Mesenchymal stem cell (in vitro differentiated cells and primary cell): ENCODE measurements at places on chromosomes 2 and 18.
A peak's percentile ranks its signal among the peaks of the same experiment; 100 is the strongest.

- DNase-seq, result peak; percentile 45
- H3K27ac ChIP-seq, result no peak overlapping the region
- H3K27me3 ChIP-seq, result no peaks in the 10 kb centered on the region
- H3K36me3 ChIP-seq, result peaks cover 68% of the 10 kb centered on the region
Measured at GRCh38 chr2:179963626-179964025, 43.5 kb downstream of the CWC22 start.

DNA sequence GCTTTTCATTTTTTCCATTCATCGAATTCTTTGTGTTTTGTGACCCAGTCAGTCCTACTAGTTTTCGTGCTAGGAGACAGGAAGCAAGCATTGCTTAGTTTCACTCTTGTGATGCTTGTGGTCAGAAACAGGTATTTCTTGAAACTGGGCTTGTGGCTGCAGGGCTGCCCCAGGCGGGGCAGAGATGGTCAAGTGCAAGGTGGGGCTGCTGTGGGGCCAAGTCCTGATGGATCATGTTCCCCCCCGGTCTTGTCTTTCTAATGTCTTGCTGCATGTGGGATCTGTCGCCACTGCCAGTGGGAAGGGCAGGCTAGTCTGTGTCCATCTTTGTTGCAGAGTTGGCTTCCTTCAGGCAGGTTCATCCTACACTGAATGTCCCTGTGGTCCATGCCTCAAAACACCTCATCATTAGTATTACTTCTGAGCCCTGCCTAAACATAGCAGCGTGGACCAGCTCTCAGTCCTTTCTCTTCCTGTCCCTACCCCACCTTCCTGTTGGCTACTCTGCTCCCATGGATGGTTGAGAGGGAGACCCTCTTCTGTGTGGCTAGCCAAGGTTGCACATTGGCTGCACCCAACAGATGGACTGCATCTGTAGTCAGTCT is 38.7 kb downstream of the INPP4A start:
- DNase-seq, result no peak
- no peaks in the 10 kb centered on the region for H3K27me3 ChIP-seq
- H3K4me3 ChIP-seq, result no peak overlapping the region
- no peaks in the 10 kb centered on the region for H3K36me3 ChIP-seq
- H3K27ac ChIP-seq, result no peak overlapping the region
- peaks cover 18% of the 10 kb centered on the region for H3K4me1 ChIP-seq

DNA sequence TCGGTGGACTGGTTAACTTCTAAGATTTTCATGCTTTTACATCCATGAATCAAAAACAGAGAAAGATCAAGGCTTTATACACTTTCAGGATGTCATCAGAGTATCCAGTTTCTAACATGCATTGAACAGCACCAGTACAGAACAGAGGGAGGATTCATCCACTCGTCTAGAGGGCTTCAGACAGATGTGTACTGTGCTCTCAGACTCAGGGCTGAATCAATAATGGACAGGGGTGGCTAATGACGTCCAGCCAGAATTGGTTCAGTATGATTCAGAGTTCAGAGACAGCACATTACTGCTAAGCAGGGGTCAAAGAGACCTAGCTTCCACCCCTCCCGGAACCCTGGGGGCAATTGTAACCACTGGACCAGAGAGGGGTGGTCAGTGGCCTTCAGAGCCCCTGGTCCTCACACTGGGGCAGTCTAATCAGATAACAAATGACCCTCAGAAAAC is 37.3 kb downstream of the RNU4ATAC start:
- H3K27me3 ChIP-seq, result no peaks in the 10 kb centered on the region
- DNase-seq, result no peak
- no peaks in the 10 kb centered on the region for H3K36me3 ChIP-seq
- H3K27ac ChIP-seq, result no peak overlapping the region
- no peak overlapping the region for H3K4me3 ChIP-seq

- DNase-seq, result peak; percentile 86
- H3K27me3 ChIP-seq, result no peaks in the 10 kb centered on the region
- peak overlapping the region; percentile 15 for H3K27ac ChIP-seq
- no peak overlapping the region for H3K4me3 ChIP-seq
Measured at GRCh38 chr2:12155303-12156051, 409.0 kb downstream of the LPIN1 start.

- no peaks in the 10 kb centered on the region for H3K36me3 ChIP-seq
- no peak overlapping the region for H3K4me3 ChIP-seq
- DNase-seq, result no peak
- H3K4me1 ChIP-seq, result peaks cover 11% of the 10 kb centered on the region
Measured at GRCh38 chr18:74294526-74294925, 2.8 kb upstream of the CYB5A start.

GRCh38 chr2:37091873-37092272 is 7.6 kb downstream of the GPATCH11 start:
- peaks cover 79% of the 10 kb centered on the region for H3K36me3 ChIP-seq
- no peaks in the 10 kb centered on the region for H3K4me1 ChIP-seq
- DNase-seq, result no peak
- H3K27ac ChIP-seq, result no peak overlapping the region
- H3K4me3 ChIP-seq, result no peak overlapping the region

GRCh38 chr2:237885111-237885930 is 25.9 kb downstream of the RAMP1 start:
- H3K36me3 ChIP-seq, result no peaks in the 10 kb centered on the region
- H3K4me3 ChIP-seq, result no peak overlapping the region
- peaks cover 19% of the 10 kb centered on the region for H3K4me1 ChIP-seq
- no peak overlapping the region for H3K27ac ChIP-seq
- no peak for DNase-seq
- no peaks in the 10 kb centered on the region for H3K27me3 ChIP-seq

DNA sequence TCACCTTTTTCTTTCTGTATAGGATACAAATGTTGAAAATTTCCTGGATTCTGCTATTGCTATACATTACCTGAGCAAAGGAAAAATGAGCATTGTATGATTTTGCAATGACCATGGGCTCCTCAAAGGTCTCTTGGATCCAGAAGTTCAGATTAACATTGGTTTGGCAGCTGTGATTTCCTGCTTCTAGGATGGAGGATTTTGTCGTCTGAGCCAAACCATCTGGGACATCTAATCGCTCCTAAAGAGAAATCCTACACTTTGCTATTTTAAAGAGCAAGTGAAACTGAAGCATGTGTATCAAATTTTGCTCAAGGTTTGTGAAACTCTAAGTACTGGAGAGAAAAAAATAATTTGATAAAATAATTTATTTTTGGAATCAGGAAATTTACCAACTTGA is 115.1 kb upstream of the ST6GAL2 start:
- H3K27ac ChIP-seq, result no peak overlapping the region
- no peak overlapping the region for H3K4me3 ChIP-seq
- H3K27me3 ChIP-seq, result no peaks in the 10 kb centered on the region
- H3K36me3 ChIP-seq, result no peaks in the 10 kb centered on the region
- peaks cover 4% of the 10 kb centered on the region for H3K4me1 ChIP-seq

DNA sequence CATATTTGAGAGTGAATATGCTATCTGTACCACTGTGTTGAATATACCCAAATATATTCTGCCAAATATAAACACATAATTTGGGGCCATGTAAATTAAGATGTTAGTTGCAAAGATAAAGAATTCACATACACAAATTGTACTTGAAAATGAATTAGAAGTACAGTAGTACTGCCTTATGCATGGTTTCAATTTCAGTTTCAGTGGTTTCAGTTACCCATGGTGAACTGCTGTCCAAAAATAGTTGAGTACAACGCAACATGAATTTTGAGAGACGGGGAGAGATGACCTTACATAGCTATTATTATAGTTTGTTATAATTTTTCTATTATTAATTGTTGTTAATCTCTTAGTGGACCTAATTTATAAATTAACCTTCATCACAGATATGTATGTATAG is 1313.0 kb upstream of the FAM98A start:
- H3K27me3 ChIP-seq, result no peaks in the 10 kb centered on the region
- DNase-seq, result no peak
- no peak overlapping the region for H3K27ac ChIP-seq
- peaks cover 1% of the 10 kb centered on the region for H3K4me1 ChIP-seq

- no peak overlapping the region for H3K4me3 ChIP-seq
- no peak overlapping the region for H3K27ac ChIP-seq
- no peaks in the 10 kb centered on the region for H3K36me3 ChIP-seq
- peaks cover 69% of the 10 kb centered on the region for H3K27me3 ChIP-seq
- DNase-seq, result peak; percentile 11
Measured at GRCh38 chr2:26521054-26521912, 43.4 kb upstream of the OTOF start.

- no peak overlapping the region for H3K27ac ChIP-seq
- no peak overlapping the region for H3K4me3 ChIP-seq
- no peak for DNase-seq
- H3K27me3 ChIP-seq, result no peaks in the 10 kb centered on the region
- no peaks in the 10 kb centered on the region for H3K36me3 ChIP-seq
Measured at GRCh38 chr2:215847056-215847455, 166.3 kb downstream of the MREG start.

GRCh38 chr2:56084111-56084901 is 99.5 kb upstream of the CCDC85A start:
- H3K4me1 ChIP-seq, result no peaks in the 10 kb centered on the region
- DNase-seq, result peak; percentile 25
- no peaks in the 10 kb centered on the region for H3K36me3 ChIP-seq
- H3K27me3 ChIP-seq, result no peaks in the 10 kb centered on the region
- H3K4me3 ChIP-seq, result no peak overlapping the region

DNA sequence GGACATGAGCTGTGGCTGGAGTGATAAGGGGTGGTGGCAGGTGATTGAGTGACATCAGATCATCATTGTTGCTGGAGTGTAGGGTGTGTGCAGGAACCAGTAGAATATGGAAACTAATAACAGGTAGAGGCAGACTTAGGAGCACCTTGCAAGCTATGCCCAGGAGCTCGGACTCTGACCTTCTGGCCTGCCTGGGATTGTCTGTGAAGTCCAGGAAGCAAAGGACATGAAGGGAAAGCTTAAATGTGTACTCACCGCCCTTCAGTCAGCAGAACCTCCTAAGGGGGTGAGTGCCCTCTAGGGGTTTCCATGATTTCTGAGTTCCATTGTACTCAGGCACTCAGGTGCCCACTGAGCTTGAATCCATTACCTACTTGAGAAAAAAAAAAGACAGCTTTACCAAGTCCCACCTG is 104.2 kb downstream of the CRIM1 start:
- H3K27ac ChIP-seq, result peak overlapping the region; percentile 58
- H3K4me1 ChIP-seq, result peaks cover 31% of the 10 kb centered on the region
- H3K27me3 ChIP-seq, result no peaks in the 10 kb centered on the region

- no peak overlapping the region for H3K4me3 ChIP-seq
- peak; percentile 40 for DNase-seq
- H3K36me3 ChIP-seq, result no peaks in the 10 kb centered on the region
- H3K27me3 ChIP-seq, result peaks cover 8% of the 10 kb centered on the region
Measured at GRCh38 chr2:88880441-88880953, 189.0 kb downstream of the RPIA start.

GRCh38 chr2:39405364-39405763 is 31.7 kb downstream of the MAP4K3 start:
- no peaks in the 10 kb centered on the region for H3K27me3 ChIP-seq
- DNase-seq, result no peak
- H3K36me3 ChIP-seq, result no peaks in the 10 kb centered on the region
- peaks cover 18% of the 10 kb centered on the region for H3K4me1 ChIP-seq

GRCh38 chr18:32435631-32436500 is 34.8 kb downstream of the GAREM1 start:
- no peak for DNase-seq
- H3K27me3 ChIP-seq, result no peaks in the 10 kb centered on the region
- H3K4me1 ChIP-seq, result peaks cover 3% of the 10 kb centered on the region
- H3K36me3 ChIP-seq, result no peaks in the 10 kb centered on the region
- H3K4me3 ChIP-seq, result no peak overlapping the region
